NAMALWA (cell line): ENCODE measurements at places on chromosomes 3 and 15.

- DNase-seq: no peak
Observed at GRCh38 chr3:122799322-122799721, 4.5 kb downstream of the SLC49A4 start.

GRCh38 chr3:10438902-10439610 lies 66.3 kb downstream of the ATP2B2 start:
- no peak for DNase-seq

DNA sequence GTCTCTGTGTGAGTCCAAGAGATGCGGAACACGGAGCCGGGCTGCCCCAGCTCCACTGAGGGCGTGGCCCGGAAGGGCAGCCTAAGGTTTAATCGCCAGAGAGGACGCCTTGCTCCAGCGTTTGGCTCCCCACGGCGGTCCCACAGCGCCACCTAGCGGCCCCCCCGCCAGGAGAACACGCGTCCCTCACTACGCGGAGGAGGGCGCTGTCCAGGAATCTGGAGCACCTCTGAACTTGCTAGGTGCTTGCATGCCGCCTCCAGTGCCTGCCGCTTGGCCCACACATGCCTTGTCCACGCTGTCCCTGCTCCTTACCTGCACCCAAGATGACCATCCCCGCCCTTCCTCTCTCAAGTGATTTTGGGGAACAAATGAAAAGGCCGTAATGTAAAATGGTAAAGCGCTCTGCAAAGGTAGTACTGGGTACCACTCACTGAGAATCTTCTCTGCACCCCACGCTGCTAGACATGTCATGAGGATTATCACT lies 14.4 kb upstream of the MRPS22 start:
- peak; percentile 93 for DNase-seq

DNA sequence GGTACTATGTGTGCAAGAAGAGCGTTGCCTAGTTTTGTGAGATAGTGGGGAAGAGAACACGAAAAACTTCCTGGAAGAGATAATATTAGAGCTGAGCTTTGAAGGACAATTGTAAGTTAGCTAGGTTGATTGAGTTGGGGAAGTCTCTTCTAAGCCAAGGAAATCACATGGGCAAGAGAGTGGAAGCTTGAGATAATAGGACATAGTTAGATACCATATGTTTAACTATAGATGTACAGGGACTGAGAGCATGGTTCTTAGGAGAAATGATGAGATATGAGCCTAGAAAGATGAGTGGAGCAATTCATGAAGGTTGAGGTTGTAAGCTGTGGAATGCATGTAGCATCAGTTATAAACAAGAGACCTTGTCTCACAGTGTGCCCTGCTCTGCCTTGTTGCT lies 30.1 kb upstream of the AQP9 start:
- no peak for DNase-seq

- no peak for DNase-seq
Observed at GRCh38 chr3:171712171-171712938, 97.9 kb downstream of the PLD1 start.

DNA sequence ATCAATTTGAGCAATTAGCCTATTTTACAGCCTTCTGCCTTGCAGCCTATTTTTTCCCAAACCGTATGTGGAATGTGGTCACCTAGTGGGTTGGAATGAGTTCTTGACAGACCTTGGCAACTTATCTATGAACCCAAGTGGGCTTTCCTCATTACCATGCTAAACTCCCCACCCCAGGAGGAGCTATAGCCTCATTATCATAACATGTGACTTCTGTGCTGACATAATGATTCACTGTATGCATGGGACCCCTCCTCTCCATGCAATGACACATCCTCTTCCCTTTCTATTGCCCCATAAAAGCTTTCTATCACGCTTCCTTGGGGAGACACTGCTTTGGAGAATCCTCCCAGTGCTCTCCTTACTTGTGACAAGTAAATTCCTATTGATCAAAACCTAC lies 83.5 kb upstream of the FHIT start:
- no peak for DNase-seq

DNA sequence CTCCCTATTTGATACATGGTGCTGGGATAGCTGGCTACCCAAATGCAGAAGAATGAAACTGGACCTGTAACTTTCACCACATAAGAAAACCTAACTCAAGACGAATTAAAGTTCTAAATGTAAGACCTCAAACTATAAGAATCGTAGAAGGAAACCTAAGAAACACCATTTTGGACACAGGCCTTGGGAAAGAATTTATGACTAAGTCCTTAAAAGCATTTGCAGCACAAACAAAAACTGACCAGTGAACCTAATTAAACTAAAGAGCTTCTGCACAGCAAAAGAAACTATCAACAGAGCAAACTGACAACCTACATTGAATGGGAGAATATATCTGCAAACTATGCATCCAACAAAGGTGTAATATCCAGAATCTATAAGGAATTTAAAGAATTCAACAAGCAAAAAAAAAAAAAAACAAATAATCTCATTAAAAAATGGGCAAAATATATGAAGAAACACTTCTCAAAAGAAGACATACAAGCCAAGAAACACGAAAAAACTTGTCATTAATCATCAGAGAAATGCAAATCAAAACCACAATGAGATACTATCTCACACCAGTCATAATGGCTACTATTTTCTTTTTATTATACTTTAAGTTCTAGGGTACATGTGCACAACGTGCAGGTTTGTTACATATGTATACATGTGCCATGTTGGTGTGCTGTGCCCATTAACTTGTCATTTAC lies 37.0 kb downstream of the HDGFL3 start:
- no peak for DNase-seq

DNA sequence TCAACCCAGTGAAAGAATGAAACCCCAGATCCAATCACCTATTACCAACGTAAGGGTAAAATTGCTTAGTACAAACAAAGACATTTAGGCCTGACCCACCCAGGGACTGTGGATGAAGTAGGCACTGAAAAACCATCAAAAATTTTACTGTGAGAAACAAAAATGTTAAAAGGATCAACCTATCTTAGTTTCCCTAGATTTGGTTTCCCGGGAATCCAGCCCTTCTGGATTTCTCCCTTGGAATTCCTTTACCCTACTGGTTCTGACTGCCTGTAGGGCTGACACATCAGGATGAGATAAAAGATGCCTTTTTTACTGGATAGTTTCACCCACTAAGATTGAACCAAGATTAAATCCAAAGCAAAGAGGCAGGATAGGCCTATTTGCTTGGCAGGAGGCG lies 102.7 kb downstream of the SCAPER start:
- DNase-seq: no peak

DNA sequence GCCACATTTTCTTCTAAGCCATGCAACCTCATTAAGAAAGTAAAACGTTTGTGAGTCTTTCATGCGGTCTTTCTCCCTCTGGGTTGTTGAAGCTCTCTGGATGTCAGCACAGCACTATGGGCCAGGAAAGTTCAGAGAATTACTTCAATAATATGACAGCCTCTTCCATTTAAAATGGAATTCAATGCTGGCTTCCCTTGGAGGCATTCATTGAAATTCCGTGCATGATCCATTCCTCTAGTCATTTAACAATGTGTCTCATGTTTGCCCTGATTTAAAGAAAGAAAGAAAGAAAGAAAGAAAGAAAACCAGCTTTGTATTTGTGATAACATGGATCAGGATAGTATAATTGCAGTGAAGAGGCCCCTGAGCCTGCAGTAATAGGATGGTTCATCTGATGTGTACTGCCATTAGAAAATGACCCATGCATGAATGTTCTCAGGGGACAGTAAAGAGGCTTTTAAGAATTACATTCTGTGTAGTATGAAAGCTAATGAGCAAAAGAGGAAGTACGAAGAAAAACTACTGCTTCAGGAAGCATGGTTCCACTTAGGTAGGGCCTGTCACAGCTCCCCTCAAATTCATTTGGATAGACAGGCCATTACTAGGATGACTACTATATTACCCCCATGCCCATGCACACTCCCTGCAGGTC lies 146.0 kb downstream of the ARPP21 start:
- peak; percentile 42 for DNase-seq

DNA sequence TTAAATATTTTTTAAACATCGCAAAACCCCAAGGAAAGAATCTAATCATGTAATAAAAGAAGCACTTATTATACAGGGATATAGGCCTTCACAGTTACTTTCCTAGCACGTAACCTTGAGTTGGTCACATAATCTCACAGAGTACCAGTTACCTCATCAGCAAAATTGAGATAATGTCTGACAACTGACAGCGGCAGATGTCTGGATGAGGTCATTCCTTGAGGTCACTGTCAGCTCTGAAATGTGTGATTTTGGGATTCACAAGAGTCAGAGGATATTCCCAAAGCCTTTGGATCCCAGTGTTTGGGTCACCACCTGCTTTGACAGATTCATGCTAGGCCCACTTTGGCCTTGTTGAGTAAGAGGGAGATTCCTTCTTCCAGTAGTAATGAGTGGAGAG lies 151.4 kb upstream of the SEMA6D start:
- no peak for DNase-seq

DNA sequence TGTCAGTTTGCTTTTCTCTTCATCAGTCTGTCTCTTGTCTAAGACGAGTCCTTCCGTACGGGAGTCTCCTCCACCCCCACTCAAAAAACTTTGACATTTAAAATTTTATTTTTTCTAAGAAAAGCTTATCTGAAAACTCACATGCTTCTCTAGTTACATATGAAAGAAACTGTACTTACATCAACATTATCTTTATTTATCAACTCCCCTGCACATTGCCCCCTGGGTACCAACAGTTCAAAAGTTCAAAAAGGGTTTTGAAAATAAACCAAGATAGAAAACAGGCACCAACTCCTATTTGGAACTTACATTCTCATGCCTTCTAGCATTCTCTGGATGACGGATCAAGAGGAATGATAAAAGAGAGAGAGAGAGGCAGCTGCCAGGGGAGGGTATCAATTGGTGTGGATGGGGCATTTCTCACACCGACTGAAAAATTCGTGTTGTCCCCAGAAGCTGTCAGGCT lies 182.5 kb downstream of the FOXP1 start:
- DNase-seq: no peak

DNA sequence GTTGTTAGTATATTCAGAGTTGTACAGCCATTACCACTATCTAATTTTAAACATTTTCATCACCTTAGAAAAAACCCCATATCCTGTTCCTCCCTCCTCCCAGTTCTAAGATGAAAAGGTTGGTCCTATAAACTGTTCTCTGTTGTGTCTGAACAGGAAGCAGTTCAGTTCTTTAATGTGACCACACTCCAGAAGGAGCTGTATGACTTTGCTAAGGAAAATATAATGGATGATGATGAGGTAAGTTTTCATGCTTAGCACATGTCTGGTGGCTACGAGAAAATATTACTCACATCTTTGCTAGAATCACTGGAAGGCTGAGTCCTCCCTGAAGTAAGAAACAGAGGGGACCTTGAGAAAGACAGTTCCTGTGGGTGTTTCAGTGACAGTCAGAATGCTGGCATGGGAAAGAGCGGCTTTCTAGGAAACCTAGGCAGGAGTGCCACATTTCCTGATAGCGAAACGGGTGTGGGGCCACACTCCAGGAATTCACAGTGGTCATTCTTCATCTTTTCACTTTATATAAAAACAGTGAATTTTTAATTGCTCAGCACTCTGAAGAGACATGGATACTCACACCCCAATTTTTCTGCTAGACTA lies 20.3 kb downstream of the CRTAP start:
- no peak for DNase-seq

GRCh38 chr15:89441295-89441812 lies 55.0 kb downstream of the RHCG start:
- peak; percentile 88 for DNase-seq

DNA sequence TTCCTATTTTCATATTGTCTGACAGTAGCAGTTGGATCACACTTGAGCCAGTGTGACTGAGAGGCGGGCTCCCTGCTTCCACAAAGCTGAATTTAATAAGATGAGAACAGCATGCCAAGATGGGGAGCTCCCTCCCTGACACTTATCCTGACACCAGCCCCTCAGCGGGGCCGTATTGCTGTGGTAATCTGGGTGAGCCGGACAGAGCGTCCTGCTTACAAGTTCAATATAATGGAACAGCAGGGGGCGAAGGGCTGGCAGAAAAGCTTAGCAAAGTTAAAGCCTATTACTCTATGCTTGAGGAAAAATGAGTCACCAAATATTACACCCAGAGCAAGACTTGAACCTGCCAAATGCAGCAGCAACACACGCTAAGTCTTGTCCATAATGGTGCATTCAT lies 163.8 kb upstream of the CMC1 start:
- no peak for DNase-seq

GRCh38 chr15:49330166-49330565 lies 92.9 kb upstream of the FGF7 start:
- DNase-seq: no peak

DNA sequence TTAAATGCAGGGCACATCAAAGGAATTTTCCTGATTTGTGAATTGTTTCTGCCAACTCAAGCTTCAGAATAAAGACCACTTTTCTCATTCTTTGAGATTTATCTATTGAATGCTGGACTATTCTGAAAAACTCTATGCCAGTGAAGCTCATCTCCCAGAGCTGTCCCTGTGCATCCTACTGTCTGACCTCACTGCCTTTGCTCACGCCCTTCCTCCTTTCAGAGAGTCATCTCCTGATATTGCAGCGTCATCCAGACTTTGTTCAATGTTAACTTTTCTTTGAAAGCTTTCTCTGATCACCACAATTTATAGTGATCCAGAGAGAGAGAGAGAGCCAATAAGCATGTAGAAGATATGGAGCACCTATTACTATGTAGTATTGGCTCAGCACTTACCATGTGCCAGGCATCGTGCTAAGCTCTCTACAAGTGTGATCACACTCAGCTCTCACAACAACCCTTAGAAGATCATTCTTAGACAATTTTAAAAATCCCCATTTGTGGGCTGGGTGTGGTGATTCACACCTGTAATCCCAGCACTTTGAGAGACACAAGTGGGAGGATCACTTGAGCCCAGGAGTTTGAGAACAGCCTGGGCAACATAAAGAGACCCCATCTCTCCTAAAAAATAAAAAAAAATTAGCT lies 30.2 kb upstream of the TLE3 start:
- DNase-seq: no peak

GRCh38 chr3:135719449-135719848 lies 246.1 kb upstream of the PPP2R3A start:
- no peak for DNase-seq

DNA sequence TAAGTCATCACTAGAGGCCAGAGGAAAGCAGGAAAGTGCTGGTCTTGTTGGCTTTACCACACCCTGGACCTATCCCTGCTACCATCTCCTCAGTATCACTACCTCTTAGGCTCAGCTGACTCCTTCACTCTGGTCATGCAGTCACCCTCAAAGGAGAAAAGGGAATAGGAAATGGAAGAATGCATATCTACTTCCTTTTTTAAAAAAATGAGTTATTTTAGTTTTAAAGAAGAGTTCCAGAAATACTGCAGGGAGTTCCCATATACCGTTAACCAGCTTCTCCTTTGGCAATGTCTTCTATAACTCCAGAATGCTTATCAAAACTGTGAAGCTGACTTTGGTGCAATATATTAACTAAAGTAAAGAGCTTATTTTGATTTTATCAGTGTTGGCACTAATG lies 688.6 kb downstream of the DIPK2A start:
- no peak for DNase-seq

DNA sequence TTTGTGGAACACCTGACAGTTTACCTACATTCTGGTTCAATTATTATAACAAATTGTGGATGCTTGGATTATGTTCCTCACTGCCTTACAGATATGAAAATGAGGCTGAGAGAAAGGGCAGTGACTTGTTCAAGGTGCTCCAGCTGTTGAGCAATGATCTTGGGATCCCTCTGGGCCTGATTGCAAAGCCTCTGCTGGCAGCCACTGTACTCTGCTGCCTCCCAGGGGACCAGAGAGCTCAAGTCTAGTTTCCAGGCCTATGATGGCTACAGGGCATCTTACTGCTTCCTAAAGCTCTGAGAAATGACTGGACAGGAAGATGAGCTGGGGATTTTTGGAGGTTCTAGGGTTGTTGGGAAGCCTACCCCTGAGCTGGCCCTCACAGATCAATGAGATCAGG lies 2.3 kb upstream of the SHC4 start:
- DNase-seq: peak; percentile 15

GRCh38 chr15:70306081-70306480 lies 208.4 kb upstream of the TLE3 start:
- no peak for DNase-seq
